ENCODE measurements at places on chromosomes 16 and 17.
A peak's percentile ranks its signal among the peaks of the same experiment; 100 is the strongest.

GRCh38 chr17:78322327-78322857, 37.5 kb downstream of the SOCS3 start:
- no peak for DNase-seq

GRCh38 chr17:62017496-62017895, 47.6 kb downstream of the MED13 start:
- no peak for DNase-seq

GRCh38 chr17:75335315-75335714, 46.1 kb upstream of the SLC25A19 start:
- peak; percentile 68 for DNase-seq

- peak; percentile 64 for DNase-seq
These were observed 4.5 kb upstream of the HSD17B1 start for GRCh38 chr17:42548070-42548837.

DNA sequence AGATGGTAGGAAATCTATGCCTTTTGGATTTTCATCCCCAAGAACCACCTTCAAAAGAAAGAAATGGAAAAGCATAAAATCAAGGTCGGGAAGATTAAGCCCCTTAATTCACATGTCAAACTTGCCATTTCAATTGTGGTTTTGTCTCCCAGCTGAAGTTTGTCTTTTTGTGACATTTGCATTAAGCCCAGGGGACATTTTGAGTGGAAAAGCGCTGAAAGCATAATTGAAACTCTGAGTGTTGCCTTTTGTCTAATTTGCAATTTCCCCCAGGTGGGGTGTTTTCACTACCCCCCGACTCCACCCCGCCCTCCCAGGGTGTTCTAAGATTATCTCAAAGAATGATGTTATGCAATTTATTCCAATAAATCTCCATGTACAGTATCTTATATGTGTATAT, 396.2 kb downstream of the CDH13 start:
- no peak for DNase-seq

GRCh38 chr17:66557886-66558285, 255.5 kb downstream of the PRKCA start:
- DNase-seq = no peak

- DNase-seq = no peak
These were observed 65.0 kb downstream of the NCOR1 start for GRCh38 chr17:16150251-16150856.

GRCh38 chr16:85307552-85308364, 195.5 kb upstream of the CIBAR2 start:
- DNase-seq = no peak

DNA sequence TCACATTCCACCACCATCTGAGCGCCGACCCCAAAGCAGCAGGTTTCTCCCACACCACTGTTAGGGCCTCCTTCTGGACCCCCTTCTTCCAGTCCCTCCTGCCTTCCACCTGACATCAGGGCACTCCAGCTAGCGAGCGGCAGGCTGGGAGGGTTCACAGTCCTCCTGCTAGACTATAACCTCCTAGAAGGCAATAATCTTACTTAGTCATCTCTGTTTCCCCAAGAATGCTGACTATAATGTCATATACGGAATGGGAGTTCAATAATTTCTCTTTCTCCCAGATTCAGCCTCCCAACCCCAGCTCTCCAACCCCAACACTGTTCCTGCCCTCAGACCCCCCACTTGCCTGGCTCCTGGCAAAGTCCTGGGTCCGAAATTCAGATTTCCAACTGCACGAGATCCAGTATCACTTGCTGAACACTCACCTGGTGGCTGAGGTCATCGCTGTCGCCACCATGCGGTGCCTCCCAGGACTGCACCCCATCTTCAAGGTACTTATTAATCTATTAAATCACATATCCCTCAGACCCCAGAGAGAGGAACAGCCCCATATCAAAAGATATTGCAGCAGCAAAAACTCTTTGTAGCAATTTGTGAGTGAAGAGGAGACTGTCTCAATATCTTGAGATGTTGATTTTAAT, 5.6 kb downstream of the ALOX12 start:
- DNase-seq = no peak

DNA sequence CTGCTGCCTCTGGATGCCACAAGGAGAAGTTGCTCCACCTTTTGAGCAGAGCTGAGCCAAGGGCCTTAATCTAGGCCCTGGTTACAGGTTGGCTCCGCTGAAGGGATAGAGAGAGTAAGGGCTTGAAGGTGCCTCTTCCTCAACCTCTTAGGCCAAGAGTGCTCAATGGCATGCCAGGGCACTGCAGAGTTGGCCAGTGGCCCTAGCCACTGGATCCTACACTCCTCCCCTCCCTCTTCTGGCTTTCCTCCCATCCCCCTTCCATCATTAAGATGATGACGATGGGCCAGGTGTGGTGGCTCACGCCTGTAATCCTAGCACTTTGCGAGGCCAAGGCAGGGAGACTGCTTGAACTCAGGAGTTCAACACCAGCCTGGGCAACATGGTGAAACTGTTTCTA, 50.5 kb downstream of the MYO18A start:
- DNase-seq = no peak

DNA sequence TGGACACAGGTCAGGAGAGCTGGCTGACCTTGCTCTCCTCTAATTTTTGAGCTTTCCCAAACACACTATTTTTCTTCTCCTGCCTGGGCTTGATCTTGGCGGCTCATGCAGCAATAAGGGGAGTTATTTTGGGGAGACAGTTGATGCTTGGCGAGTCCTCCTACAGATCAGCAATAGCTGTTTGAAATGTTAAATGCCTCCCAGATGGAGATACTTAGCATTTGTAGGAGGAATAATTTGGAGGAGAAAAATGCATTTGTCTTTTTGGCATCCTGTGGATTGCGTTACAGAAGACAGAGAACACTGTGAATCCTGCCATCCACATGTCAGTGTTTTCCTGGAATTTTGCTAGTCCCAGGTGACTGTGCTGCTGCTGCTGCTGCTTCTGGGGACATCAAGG, 328.0 kb upstream of the XYLT1 start:
- DNase-seq = no peak

- DNase-seq = no peak
These were observed 87.4 kb downstream of the KCNJ2 start for GRCh38 chr17:70256751-70257150.

DNA sequence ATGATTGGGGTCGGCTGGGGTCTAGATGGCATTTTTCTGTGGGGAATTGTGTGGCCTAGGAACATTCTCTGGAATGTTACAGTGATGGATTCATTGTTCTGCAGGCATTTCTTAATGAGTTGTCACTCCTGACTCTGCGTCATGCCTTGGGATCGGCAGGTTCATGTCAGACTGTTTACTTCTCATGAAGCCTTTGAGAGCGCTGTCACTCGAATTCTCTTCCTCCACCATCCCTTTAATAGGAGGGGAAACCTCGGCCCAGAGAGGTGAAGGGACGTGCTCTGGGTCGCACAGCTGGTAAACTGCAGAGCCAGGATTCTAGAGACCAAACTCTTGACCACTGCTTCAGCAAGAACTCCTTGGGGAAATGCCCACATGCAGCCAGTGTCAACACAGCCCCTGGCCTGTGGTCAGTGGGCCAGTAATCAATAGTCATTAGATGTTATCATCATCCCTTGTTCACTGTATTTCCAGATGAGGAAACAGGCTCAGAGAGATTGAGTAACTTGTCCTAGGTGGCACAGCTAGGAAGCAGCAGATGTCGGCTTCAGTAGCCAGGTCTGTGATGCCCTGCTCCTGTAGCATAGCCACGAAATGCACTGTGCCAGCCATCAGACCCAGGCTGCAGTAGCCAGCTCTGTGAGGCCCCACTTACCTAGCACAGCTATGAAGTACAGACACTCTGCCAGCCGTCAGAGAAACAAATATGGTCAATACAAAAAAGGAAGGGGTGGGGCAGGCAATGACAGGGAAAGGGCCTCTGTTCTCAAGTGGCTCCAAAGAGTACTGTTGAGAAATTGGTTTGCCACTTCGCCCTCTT, 259.0 kb downstream of the CPPED1 start:
- DNase-seq = no peak

DNA sequence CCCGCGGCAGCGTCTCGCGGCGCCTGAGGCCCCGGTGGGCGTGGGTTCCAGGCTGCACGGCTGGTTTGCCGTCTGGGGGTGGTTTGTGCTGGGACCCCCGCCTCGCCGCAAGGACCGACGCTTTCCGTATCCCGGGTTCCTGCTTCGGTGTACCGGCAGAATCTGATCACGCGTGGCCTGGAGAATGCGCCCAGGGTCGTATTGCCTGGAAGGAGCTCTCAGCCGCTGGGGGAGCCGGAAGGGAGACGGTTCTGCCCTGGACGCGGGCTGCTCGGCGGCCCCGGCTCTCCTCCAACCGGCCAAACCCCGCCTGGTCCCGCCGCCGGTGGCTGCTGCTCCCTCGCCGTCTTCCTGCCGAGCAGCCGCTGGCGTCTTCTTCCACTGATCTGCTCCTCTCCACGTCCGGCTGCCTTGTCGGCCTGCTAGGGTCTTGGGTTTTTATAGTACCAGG, 39.8 kb downstream of the ZNF778 start:
- no peak for DNase-seq

GRCh38 chr16:72051818-72052217, 2.5 kb upstream of the HP start:
- no peak for DNase-seq

DNA sequence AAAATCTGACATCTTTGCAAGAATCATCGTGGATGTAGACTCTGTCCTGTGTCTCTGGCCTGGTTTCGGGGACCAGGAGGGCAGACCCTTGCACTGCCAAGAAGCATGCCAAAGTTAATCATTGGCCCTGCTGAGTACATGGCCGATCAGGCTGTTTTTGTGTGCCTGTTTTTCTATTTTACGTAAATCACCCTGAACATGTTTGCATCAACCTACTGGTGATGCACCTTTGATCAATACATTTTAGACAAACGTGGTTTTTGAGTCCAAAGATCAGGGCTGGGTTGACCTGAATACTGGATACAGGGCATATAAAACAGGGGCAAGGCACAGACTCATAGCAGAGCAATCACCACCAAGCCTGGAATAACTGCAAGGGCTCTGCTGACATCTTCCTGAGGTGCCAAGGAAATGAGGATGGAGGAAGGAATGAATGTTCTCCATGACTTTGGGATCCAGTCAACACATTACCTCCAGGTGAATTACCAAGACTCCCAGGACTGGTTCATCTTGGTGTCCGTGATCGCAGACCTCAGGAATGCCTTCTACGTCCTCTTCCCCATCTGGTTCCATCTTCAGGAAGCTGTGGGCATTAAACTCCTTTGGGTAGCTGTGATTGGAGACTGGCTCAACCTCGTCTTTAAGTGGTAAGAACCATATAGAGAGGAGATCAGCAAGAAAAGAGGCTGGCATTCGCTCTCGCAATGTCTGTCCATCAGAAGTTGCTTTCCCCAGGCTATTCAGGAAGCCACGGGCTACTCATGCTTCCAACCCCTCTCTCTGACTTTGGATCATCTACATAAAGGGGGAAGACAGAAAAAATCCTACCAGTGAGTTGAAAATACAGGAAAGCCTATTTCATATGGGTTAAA, at the start of gene G6PC1:
Gene G6PC1 (plus strand): TSS at position 340 of the 872 bp plus-strand sequence. CDS start 78 bp downstream, at position 418.
- DNase-seq = no peak

GRCh38 chr17:58679263-58680037, 12.4 kb downstream of the TEX14 start:
- peak; percentile 61 for DNase-seq

DNA sequence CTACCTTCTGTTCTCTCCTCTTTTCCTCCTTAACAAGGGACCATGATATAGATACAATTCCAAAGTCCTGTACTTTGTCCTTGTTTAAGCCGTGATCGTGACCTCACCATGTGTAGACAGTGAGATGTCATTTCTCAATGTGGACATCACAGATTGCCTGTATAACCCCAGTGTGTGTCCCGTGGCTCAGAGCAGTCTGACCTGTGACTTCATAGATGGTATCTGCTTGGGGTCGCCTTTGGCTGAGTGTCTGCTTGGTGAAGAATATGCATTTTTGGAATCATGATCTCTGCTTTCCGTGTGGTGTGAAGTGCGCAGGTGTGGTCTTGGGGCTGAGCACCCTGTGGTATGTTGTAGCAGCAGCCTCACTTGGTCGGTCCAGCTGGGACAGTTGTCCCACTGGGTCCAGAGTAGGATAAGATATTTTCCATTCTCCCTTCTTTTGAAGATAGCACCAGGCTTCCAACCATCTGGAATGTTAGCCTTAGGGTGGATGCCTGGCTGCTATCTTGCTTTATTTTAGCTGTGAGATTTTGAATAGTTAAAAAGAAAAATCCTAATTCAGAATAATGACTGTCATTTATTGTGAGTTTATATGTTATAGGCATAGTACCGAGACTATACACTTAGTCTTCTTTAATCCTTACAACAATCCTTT, 13.4 kb downstream of the MSI2 start:
- DNase-seq = no peak

GRCh38 chr16:15539197-15539596, 103.8 kb downstream of the MARF1 start:
- DNase-seq = no peak

DNA sequence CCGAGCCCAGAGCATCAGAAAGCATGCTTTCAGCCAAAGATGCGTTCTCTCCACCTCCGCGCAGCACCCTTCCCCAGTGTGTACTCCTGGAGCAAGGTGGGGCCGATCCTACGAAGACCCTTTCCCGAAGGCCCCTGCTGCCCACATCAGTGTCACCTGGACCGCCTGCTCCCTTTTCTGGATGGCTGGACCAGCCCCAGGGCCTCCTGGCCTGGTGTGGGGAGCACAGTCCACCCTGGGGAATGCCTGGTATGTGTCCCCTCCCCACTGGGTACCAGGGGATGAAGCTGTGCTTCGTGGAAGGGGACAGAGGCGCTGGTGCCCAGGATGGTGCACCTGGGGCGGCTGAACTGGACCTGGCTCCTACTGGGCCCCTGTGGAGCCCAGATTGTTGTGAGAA, 173.8 kb downstream of the SEC14L1 start:
- DNase-seq = no peak

DNA sequence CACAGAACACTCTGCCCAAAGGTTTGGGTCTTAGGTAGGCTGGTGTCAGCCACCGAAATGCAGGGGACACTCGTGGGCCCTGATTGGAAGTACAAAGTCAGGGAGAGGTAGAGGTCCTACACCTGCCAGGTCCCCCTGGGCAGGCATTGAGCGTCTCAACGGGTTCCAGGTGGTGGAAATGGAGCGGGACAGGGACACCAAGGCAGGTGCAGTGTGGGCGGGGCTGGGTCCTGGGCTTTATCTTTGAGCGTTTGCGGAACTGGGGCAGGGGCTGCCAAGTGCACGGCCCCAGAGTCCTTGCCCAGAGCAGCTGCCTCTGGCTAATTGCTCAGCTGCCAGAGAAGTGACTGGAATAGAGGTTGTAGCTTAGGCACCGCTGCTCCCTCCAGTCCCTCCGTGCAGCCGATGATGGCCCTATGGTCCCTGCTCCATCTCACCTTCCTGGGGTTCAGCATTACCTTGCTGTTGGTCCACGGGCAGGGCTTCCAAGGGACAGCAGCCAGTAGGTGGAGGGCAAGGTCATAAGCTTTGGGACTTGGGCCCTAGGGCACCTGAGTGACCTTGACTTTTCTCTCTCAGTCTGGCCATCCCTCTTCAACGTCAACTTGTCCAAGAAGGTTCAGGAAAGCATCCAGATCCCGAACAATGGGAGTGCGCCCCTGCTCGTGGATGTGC, at the start of gene ZACN:
Gene ZACN (plus strand): TSS at position 323 of the 675 bp plus-strand sequence. CDS start 83 bp downstream, at position 406.
- no peak for DNase-seq

Data from hematopoietic multipotent progenitor cell treated with erythropoietin and hydrocortisone succinate and interleukin-3 and kit ligand, for 8 days (in vitro differentiated cells).